Hypothalamus (tissue), 51 donors: ENCODE measurements at places on chromosomes 11 and 22.

DNA sequence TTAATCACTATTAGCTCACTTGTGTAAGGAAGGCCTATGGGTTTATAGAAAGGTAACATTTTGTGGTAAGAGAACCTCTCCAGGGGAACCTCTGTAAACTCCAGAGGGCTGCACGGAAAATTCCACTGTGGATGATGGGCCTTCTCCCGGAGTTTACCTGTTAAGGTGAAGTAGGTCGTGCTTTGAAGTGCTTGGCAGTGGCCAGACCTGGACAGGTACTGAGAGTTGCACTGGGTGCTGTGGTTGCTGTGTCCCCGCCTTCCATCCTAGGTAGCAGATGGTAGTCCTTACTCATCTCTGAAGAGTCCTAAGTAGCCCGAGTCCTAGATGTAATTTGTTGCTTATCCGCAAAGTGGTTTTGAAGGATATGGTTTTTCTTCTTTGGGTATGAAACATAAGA is 133.4 kb downstream of the TEAD1 start:
- no peak for DNase-seq

GRCh38 chr11:17976651-17977050 is 36.2 kb downstream of the SERGEF start:
- no peak for DNase-seq

GRCh38 chr22:41757502-41757901 is 43.0 kb upstream of the CCDC134 start:
- DNase-seq = no peak

DNA sequence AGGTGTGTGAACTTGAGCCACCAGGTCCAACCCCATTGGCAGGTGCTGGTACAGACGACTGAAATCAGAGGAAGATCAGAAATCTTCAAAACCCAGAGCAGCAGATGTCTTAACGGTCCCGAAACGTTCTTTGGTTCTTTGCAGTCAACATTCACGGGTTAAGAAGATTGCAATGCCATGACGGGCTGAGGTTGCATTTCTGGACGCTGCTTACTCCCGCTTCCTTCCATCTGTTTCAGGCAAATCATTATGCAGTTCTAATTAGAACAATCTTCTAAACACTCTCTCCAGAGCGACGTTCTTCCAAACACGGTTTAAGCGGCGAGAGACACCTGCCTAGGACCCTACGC is 492 bp upstream of the LUZP2 start:
- DNase-seq = no peak

- DNase-seq = no peak
These were observed 3.4 kb downstream of the RPS6KA4 start for GRCh38 chr11:64362339-64362738.

DNA sequence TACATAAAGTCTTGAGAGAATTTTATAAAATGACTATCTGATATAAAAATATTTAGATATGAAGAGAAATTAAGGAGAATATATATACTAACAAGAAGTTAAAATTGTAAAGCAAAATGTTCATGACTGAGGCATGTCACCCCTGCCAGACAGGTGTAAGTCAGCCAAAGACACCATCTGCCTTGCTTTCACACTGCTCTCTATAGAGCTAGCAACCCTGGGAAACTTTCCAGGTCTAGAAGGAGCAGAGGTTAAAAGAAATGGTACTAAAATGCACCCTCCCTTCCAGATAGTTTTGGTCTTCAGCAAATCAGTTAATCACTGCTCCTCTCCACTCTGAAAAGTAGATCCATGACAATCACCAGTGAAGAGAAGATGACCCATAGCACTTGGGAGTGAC is 16.5 kb downstream of the PPP2R1B start:
- no peak for DNase-seq

DNA sequence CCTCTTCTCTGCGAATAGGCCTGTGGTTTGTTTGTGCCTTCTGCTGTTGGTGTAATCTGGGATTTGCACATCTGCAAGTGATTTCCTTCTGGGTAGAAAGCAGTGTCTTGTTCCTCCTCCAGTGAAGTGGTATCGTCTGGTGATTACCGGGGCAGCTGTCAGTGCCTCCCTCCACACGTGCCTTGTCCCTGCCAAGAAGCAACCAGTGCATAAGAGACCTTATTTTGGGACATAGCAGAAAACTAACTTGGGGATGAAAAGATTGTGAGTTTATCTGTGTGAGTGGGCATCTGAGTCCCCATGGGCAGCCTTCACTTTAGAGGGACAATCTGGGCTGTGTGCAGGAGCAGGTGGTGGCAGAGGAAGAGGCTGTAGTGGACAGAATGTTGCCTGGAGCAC is 71.5 kb upstream of the SORL1-AS1 start:
- no peak for DNase-seq

DNA sequence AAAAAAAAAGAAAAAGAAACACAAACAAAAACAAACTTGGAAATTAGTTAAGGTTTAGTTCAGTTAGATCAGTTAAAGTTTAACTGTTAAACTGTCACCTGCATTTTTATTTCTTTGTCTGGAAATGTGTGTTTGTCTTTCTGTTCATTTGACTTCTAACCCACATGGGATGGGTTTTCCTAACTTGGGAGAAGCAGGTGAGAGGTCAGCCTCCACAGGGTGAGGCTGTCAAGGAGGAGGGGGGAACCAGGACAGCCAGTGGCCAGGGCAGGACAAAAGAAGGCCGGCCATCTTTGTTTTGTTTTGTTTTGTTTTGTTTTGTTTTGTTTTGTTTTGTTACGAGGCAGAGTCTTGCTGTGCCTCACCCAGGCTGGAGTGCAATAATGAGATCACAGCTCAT is 13.4 kb upstream of the GCAT start:
- DNase-seq = no peak

- no peak for DNase-seq
These were observed 784 bp upstream of the SYNGR1 start for GRCh38 chr22:39348909-39349505.

- no peak for DNase-seq
These were observed 17.8 kb downstream of the SCUBE2 start for GRCh38 chr11:9073466-9074225.

DNA sequence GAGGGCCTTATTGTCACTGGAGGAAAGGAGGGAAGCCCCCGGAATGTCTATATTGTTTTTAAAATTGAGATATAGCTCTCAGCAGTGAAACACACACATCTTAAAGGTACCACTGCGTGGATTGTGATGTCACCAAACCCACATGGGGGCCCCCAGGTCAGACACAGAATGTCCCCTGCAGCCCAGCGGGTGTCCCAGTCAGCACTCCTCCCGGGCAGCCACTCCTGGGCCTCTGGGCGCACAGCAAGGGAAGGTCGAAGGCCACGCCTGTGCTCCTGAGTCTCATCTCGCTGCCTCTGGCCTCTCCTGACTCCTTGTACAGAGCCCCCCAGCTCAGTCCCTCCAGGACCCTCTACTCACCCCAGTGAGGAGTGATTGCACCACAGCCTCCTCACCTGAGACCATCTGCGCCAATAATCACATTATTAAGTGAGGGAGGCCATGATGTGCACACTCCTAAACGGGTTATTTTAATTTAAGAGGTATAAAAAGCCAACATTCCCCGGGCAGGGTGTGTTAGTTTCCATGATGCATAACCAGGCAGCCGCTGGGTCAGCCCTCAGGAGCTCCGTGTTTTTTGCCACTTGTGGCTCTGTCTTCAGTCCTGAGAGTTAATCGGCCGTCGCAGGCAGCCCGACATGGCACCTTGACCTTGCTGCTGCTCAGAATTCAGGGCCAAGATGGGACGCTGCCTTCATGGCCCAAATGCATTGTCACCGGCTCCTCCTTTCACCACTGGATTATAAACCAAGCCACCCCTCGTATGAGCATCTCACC is 1089.3 kb downstream of the BRD1 start:
- DNase-seq = no peak

- peak; percentile 9 for DNase-seq
These were observed 550.9 kb upstream of the CCDC90B start for GRCh38 chr11:83836883-83837654.

GRCh38 chr11:6570691-6571427 is 32.6 kb downstream of the RRP8 start:
- DNase-seq = no peak

DNA sequence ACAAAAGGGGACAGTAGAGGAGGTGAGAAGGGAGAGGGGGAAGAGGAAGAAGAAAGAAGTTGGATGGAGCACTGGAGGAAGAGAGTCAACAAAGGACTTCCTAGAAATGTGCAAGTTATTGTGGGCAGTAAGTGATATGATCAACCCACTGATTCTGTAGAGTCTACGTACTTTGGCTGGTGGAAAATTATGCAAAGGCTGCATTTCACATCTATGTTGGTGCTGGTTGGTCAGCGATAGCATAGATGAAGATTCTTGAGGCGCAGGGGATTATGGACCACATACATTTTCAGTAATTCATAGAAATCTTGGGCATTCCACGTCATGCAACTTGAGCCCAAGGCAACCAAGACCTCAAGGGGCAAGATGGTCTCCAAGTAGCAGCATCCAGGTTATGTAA is 12.6 kb upstream of the BIRC3 start:
- DNase-seq = no peak

GRCh38 chr11:47438721-47439120 is 10.2 kb downstream of the RAPSN start:
- no peak for DNase-seq

- DNase-seq = no peak
These were observed 1.4 kb downstream of the CHKB start for GRCh38 chr22:50581031-50581949.

GRCh38 chr11:120658071-120658423 is 146.5 kb downstream of the GRIK4 start:
- no peak for DNase-seq

GRCh38 chr11:104926771-104927611 is 28.7 kb upstream of the CASP12 start:
- DNase-seq = no peak

DNA sequence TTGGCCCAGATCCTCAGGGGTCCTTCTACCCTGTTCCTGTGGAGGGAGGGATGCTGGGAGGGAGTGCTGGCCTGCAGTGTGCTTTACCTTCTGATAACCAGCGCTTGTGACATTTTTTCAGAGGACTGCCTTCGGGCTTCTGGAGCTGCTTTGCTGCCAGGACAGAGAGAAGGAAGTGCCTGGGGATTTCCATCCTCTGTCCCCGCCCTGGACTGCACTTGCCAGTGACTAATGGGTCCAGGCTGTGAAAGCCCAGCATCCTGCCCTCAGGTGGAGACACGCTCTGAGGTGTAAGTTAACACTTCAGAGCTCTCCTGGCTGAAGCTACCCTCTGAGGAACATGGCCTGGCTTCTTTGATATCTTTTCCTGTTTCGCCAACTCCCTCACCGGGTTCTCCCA is 158.7 kb upstream of the SYT13 start:
- no peak for DNase-seq

DNA sequence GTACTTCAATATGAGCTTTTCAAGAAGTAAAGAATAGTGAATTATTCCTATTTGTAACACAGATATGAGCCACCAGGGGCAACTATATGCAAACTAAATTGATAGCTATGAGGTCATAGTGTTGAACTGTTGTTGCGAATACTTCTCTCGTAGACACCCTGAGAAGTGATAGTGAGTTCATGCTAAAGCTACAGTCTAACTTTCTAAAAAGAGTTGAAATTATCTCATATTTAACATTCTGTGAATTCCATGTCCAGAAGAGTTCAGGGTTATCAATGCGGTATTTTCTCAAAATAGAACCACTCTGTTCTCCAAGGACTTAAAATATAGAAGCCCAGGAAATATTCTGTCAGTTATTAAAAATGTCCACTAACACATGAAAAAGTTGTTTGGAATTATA is 185.4 kb downstream of the AASDHPPT start:
- no peak for DNase-seq

DNA sequence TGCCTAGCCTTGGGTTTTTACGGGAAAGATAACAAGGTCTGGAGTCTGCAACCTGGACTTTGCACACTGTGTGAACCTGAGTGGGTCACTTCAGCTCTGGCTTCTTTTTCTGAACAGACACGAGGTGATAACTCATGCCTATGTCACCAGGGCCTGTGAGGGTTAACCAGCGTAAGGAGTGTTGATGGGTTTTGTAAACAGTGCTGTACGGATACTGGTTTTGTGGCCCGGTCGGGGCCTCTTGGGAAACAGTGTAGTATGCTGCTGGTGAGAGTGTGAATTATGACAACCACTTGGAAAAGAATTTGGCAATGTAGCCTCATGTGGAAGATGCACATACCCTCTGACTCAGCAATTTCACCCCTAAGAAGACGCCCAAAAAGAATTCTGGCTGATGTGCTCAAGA is 266.8 kb downstream of the MN1 start:
- no peak for DNase-seq

DNA sequence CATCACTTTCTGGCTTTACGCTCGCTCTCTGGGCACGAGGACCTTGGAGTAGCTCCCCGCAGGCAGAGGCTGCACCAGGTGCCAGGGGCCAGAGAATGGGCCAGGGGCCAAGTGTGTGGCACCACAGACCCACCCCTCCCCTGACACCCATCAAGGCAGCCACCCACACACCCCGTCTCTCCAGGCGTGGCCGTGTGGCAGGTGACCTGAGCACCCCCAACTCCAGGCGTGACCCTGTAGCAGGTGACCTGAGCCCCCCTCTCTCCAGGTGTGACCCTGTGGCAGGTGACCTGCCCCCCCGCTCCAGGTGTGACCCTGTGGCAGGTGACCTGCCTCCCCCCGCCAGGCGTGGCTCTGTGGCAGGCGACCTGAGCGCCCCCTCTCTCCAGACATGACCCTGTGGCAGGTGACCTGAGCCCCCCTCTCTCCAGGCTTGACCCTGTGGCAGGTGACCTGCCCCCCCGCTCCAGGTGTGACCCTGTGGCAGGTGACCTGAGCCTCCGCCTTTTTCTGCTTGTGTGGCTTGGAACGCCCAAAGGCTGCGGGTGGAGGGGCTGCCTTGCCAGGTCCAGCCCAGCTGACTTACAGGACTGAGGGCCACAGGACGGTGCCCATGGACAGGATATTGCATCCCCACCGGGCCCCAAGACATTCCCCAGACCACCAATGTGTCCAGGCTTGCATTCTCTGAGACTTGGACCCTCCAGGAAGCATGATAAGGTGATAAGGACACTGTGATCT is 667.2 kb downstream of the BRD1 start:
- DNase-seq = no peak

GRCh38 chr22:42258126-42258525 is 12.3 kb downstream of the TCF20 start:
- no peak for DNase-seq

GRCh38 chr22:23093051-23093788 is 22.9 kb downstream of the GNAZ start:
- no peak for DNase-seq

DNA sequence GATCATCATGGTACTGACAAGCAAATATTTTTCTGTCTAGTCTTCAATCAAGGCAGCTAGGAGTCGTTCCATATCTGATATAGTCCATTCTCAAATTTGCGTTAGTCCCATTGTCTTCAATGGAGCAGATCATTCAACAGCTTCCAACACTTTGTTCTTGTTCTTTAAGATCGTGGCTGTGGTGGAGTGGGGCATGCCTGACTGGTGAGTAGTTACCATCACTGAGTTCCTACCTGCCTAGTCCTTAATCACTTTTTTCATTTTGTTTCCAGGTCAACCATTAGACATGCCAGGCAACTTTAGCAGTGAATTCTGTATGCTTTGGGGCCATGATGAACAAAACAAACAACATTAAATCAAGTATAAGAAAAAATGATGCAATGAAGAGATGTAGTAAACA is 693.1 kb upstream of the KIRREL3 start:
- DNase-seq = no peak

- DNase-seq = no peak
These were observed 9.8 kb downstream of the APOL5 start for GRCh38 chr22:35727436-35727835.
